ENCODE measurements at places on chromosomes 7 and 10.

DNA sequence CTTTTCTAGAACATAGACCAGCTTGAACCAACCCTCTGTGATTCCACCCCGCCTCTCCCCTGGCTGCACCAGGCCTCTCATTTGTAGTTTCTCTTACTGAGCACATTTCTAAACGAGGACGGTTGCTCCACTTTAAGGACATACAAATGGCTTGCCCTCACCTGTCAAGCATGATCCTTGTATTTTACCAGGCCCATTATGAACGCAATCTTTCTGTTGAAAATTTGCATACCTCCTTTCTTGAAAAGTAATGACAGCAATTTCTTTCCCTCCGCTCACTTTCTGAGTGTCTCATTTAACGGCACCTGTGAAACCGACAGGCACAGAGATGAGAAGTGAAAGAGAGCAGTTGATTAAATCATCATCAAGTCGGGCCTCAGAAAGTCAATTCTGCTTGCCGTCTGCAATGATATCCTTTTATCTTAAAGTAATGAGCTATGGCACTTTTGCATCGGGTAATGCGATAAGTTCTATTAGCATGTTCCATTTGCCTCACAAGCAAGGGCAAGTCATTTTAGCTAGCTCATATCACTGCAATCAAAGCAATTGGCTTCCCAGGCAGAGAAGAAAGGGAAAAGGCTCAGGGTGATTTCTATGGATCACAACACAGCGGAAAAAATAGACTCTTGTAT, 705.6 kb upstream of the GALNT17 start:
- DNase-seq = no peak

DNA sequence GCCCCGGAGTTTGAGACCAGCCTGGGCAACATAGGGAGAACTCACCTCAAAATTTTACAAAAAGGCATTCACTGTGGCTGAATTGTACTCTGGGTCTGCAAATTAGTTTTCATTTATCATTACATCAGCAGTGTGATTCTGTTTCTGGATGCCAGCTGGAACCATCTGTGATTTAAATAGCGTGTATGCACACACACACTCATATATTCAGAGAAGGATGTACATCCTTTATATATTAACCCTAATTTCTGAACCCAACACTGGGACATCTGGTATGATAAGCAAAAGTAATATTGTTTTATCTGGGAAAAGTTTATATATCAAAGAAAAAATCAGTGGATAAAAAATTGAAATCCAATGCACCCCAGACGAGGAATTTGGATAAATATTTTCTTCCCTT, 33.8 kb upstream of the LYZL1 start:
- DNase-seq = no peak

DNA sequence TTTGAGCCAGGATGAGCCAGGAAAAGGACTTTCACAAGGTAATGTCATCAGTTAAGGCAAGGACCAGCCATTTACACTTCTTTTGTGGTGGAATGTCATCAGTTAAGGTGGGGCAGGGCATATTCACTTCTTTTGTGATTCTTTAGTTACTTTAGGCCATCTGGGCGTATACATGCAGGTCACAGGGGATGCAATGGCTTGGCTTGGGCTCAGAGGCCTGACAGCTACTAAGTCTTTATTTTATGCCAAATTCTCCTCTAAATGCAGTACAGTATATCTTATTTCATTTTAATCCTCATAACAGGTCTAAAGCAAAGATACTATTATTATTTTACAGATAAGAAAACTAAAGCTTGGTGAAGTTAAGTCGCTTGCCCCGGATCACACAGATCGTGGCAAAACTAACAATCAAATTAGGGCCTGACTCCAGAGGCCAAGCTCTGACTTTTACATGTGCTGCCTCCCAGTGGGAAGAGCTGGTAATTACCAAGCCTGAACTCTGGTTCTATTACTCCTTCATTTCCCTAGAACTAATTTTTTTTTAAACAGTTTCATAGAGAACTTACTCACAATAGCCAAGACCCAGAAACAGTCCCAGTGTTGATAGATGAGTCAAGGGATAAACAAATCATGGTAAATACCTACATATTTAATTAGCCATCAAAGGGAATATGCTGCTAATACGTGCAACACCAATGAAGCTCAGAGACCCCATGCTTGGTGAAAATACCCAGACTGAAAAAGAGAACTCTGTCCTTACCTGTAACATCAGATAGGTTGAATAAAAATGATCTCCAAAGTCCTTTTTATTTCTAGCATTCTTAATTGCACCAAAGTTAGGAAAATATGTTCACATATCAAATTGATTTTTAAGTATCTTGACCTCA, 35.4 kb downstream of the C7orf25 start:
- peak; percentile 62 for DNase-seq

DNA sequence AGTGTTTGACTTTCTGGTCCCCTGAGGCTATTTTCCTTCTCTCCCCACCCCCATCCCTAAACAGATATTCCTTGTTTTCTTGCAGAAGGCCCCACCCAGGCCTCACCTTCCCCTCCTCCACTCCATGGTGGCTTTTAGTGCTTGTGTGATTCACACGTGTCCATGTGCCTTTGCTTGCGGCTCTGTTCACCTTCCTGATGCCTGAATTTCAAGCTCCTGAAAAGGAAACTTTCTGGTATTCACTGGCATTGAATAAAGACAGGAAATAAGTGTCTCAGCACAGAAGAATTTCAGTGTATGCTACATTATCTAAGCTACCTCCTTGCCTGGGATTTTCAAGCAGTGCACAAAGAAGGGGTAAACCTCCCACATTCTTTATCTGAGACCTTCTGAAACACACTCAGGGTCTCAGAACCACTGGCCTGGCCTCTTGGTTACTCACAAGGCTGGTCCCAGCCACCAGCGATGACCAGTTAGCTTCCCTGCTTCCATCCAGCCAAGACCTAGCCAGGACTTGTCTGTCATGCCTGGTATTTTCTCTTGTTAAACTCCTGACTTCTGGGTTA, 17.2 kb upstream of the UBE2H start:
- peak; percentile 89 for DNase-seq

DNA sequence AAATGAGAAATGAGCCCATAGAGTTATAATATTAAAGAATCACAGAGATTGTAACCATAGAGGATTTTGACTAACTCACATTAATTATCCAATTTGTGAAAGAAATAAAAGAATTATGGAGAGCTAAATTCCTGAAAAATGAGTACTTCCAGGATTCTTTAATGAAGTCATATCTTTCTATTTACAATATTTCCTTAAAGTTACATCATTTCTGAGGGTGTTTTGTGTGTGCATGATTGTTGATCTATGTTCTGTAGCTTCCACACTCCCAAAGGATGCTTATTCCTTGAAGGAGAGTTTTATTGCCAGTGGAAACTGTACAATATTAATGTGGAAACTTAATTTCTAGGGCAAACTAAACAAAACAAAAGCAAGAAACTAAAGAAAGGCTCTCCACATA, 299.6 kb downstream of the MDFIC start:
- DNase-seq = peak; percentile 52

DNA sequence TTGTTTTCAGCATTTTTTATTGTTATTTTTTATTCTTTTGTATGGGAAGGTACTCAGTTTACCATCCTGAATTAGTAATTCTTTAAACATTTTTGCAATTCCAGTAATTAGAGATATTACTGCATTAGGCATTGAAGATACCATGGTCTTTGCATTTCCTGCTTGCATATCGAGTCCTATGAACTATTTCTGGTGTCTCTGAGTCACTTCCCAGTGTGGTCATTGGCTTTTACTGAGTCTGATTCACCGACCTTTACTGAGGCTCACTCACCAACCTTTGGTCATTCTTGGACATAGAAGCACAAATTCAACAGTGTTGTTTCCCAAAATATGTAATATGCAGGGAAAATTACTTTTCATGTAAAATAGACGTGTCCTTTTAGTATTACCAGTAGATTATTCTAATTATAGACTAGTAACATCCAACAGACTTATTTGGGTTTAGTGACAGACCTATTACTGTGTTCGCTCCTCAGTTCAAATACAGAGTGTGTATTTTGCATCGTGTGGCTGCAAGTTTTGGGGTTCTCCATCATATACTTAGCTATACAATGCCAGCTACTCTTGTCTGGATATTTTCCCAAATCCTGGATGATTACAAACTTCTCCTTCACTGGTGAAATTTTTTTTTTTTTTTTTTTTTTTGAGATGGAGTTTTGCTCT, 180.7 kb upstream of the PRSS1 start:
- DNase-seq = peak; percentile 88

- DNase-seq = peak; percentile 64
These were observed 6.3 kb upstream of the HGF start for GRCh38 chr7:81776161-81776560.

DNA sequence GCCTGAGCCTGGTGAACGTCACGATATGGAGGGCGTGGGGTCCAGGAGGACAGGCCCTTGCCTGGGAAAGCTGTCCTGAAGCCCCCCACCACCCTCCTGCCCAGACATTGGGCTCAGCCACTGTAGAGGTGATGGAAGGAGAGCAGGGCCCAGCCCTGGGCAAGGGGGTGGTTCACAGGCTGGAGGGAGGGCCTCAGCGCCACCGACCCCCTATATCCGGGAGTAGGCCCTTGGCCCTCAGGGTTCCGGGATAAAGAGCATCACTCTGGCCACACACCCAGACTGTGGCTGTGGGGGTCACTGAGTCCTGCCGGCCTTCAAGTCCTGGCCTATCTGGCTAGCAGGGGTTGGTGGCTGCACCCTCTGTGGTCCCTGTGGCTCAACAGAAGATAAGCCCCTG, 55.3 kb upstream of the GTF2IRD1 start:
- no peak for DNase-seq

DNA sequence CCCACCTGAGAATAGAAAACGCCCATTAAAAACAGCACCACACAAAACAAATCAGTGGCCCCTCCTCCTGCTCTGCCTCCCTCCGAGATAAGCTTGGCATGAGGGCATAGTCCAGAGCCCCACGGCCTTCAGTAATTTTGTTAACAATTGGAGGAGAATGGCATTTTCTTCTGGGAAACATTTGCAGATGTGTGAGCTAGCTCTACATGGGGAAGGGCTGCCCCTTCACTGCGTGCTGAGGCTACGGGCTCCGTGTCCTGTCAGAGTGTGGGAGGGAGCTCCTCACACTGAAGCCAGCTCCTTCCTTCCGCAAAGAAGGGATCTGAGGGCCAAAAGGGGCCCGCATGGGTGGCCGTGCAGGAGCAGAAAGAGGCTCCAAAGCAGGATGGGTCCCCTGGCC, 15.2 kb downstream of the GRK5 start:
- no peak for DNase-seq

DNA sequence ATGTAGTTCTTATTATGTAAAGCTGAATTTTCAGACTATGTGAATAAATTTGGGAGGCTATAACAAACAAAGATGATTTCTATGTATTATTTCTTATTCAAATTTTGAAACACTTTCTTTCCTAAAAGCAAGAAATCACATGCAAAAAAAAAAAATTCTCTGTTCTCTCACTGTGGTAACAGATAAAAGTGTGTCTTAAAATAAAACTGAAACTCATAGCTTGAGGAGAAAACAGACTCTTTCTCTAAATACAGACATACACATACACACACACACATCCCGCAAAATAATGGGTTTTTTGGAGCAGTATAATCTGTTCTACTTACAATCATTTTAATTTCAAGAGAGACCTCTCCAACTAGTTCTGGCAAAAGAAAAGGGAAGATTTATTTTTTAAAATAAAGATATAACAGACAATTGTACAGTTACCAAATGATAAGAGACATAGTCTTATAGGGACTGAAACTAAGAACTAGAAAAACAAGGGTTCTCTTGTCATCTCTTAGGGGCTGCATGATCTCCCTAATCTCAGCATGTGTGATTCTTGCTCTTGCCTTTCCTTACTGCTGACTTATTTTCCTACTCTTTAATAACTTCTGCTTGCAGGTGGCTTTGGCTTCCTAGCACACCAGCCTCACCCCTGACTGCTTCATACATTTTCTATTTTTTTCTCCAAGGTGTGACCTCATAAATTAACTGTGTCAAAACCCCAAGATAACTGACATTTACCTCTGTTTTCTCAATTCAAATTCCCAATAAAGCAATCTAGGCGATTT, 483.5 kb upstream of the POT1 start:
- no peak for DNase-seq

- no peak for DNase-seq
These were observed 87.3 kb upstream of the FOXI2 start for GRCh38 chr10:127649642-127650041.

GRCh38 chr7:2172311-2173188, 60.2 kb downstream of the MAD1L1 start:
- peak; percentile 94 for DNase-seq

GRCh38 chr10:92238586-92239098, 52.2 kb downstream of the CPEB3 start:
- peak; percentile 6 for DNase-seq

- no peak for DNase-seq
These were observed 9.0 kb upstream of the RHBDD2 start for GRCh38 chr7:75869776-75870379.

- no peak for DNase-seq
These were observed 4.7 kb upstream of the LOXL4 start for GRCh38 chr10:98272656-98273055.

GRCh38 chr7:108358553-108358952, 97.7 kb downstream of the NRCAM start:
- DNase-seq = peak; percentile 83

- peak; percentile 28 for DNase-seq
These were observed 29.3 kb upstream of the KCNK18 start for GRCh38 chr10:117167789-117168674.

- no peak for DNase-seq
These were observed 64.8 kb downstream of the CALD1 start for GRCh38 chr7:134844200-134844599.

DNA sequence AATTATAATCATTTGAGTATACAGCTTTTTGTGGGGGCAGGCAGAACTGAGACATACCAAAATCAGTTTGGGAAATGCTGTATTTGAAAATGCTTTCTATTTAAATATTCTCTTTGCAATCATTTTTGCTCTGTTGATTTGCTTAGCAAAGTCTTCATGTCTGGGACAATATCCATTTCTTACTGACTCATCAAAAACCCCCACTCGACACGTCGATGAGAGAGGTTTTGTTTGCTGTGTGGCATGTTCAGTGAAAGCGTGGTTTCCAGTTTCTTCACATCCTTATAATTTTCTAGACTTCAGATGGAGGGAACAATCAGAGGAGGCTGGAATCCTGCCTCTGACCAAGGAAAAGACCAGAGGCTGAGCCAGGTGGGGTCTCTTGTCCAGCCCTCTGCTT, 28.9 kb downstream of the HTRA1 start:
- peak; percentile 53 for DNase-seq
